ENCODE measurements at places on chromosomes 12 and 14.

- no peak for DNase-seq
Observed at GRCh38 chr14:91405241-91405721, 12.3 kb downstream of the CCDC88C start.

- no peak for DNase-seq
Observed at GRCh38 chr14:86012461-86012860, 482.5 kb downstream of the FLRT2 start.

DNA sequence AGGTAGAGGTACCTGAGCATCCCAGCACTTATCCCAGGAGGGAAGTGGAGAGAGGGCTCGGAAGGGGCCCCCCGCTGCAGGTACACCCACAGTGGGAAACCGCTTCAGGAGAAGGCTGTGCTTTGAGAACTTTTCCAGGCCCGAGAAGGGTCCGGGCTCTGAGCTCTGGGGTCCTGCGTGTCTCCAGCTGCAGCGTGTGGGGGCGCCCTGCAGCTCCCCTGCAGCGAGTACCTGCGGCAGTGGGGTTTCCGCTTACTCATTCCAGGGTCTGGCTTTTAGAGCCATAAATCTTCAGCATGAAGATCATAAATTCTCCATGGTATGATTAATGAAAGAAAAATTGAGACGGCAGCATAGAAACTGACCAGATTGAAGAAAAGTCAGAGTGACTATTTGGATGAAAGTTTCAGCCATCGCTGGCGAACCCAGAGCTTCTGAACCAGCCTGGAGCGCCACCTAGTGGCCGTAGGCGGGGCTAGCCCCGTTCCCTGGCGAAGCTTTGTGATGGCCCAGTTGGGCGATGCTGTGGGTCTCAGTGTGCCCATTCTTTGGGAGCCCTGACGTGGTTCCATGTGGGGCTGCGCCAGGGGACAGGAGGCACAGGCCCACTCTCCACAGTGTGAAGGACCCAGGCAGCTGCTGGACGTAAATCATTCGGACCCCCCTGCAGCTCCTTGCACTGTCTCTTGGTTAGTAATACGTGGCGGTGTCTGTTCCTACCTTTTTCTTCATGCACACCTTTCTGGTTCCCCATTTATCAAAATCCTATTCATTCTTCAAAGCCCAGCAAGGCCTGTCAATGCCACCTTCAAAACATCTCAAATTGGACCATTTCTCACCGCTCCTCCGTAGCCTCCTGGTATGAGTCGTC, 198.2 kb downstream of the TSPAN9 start:
- DNase-seq, result no peak

GRCh38 chr12:111149299-111149698, 219.6 kb downstream of the PHETA1 start:
- DNase-seq, result no peak

GRCh38 chr12:22286569-22286968, 47.9 kb downstream of the ST8SIA1 start:
- DNase-seq, result no peak

- DNase-seq, result no peak
Observed at GRCh38 chr14:71966528-71966927, 34.3 kb downstream of the RGS6 start.

GRCh38 chr12:82746668-82747067, 60.0 kb downstream of the TMTC2 start:
- DNase-seq, result no peak

GRCh38 chr12:39682689-39683477, 63.3 kb upstream of the ABCD2 start:
- no peak for DNase-seq

- no peak for DNase-seq
Observed at GRCh38 chr12:47823422-47824086, 3.9 kb upstream of the HDAC7 start.

DNA sequence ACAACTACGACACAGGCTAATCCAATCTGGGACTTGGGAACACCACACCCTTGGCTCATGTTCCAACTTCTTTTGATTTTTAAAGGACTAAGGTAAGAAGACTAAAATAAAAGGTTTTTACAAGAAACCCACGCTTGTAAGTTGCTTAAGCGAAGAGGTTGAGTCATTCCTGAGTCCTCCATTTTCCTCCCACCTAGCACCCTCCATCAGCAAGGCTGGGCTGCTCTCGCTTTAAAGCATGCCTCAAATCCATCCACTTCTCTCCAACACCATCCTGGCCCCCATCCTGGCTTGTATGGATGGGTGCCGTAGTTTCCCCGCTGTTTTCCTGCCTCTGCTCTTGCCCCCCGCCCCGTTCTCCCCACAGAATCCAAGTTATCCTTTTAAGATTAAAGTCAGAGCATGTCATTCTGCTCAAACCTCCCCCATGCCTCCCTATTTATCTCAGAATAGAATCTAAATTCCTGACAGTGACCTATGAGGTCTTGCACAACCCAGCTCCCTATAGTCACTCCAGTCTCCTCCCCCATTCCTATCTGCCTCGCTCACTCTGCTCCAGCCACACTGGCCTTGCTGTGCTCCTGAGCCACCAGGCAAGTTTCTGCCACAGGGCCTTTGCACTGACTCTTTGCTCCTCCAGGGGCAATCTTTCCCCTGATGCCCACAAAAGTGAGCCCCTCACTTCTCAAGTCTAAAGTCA, 34.5 kb downstream of the SCARB1 start:
- DNase-seq, result no peak

GRCh38 chr12:85504624-85505023, 224.6 kb downstream of the ALX1 start:
- no peak for DNase-seq

DNA sequence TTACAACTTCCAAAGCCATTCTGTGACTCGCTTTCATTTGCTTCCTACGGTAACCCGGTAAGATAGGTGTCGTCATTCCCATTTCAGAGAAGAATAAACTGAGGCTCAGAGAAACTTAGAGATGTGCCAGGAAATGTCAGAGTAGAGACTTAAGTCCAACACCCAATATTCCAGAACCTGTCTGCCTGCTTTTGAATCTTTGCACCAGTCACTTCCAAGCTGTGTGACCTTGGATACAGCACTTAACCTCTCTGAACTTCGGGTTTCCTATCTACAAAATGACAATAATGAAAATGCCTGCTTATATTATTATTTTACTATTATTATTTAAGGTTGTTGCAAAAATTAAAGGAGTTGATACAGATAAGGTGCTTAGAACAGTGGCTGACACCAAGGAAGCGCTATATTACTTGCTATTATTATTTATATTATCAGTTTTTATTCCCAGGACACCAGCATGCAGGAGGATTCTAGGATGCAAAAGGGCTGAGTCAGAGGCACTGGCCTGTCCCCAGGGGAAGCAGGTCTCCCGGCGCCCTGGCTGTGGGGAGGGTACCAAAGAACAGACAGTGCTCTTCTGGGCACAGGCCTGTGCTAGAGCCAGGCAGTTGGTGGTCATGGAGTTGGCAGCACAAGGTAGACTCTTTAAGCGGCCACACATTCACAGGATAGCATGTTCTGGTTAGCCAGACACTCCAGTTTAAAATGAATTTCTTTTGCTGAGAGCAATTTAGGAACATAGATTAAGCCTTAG, 5.4 kb downstream of the HSPB8 start:
- DNase-seq, result no peak

DNA sequence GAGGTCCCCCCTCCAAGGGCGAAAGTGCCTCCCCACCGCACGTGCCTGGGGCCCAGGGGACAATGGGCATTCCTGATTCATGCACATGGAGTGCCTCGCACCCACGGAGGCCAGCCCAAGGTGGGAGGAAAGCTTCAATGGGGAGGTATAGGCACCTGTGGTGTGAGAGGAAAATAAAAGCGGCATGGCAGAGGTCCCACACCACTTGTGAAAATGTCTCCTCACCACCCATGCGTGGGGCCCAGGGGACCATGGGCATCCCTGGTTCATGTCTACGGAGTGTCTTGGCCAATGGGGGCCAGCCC, 384.7 kb downstream of the ALG10 start:
- no peak for DNase-seq

DNA sequence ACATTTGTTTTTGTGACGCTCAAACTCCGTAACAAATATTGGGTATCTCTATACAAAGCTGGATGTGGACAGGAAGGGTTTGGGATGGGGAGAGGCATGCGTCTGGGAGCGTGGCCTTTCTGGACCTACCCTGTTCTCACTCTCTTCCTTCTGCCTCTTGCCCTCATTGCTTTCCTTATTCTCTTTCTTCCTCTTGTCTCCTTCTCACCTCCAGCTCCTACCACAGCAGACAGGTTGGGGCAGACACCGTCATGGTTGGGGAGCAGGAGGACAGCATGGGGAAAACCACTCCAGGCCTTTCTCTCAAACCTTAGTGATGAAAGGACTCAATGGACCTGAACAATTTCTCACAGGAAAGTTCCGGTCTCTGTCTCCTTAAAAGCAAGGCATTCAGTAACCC, 465.3 kb downstream of the RAD51B start:
- no peak for DNase-seq

- DNase-seq, result no peak
Observed at GRCh38 chr12:116346741-116347140, 69.2 kb upstream of the MED13L start.
